Chondrocyte (in vitro differentiated cells): ENCODE measurements at places on chromosomes 11 and 22.

DNA sequence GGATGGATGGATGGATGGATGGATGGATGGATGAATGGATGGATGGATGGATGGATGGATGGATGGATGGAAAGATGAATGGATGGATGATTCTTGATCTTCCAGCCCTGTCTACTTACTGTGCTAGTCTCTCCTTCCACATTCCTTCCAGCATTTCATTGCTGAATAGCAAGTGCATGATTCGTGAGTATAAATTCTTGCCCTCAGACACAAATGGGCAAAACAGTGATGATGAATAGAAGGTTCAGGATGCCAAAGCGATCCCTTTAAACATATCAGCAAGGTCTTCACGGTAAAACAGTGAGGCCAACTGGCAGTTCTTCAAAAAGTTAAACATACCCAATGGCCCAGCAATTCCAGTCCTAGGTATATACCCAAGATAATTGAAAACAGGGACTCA, 400.2 kb downstream of the MN1 start:
- no peak for DNase-seq

DNA sequence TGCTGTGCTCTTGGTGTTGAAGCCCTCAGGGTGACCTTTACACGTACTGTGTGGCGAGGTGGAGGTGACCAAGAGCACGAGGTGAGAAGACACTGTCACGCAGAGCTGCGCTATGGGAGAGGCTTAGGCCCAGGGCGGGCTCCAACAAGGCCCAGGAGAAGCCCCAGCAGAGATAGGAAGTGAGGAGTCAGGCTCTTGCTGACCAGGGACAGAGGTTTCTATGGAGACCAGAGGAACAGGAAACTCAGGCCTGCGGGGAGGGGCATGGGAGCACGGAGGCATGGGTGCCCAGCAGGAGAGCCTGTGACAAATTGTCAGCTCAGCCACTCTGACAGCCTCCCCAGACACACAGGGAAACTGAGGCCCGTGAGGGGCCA, 15.8 kb downstream of the DGKZ start:
- no peak for DNase-seq

DNA sequence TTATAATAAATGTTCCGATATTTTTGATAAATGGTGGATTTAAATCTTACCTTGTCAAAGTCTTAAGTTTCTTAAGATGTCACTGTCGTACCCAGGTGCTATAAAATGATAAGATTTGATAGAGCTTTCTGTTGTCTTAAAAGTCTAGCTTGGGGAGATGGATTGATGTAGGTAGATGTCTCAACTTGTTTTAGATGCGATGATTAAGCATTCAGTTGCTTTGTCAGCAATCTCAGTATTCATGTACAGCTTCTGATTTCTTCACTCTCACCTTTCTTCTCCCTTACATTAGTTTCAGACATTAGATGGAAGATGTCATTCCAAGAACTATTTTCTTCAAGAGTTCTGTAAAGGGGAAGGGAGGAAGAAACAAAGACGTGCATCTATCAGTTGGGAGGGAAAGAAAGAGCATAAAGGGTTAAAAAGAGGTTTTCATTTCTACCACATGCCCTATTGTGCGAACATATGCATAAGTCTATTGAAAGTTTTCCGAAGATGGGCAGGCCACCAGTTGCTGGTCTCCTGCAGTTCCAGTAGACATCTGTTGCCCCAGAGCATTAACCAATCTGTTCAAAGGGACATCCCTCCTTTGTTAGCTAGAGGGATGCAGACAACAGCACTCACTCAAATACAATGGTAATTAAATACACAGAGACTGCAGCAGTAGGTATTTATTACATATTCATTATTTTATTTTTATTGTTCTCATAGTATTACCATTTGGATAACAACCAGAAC, 38.4 kb downstream of the ZC3H12C start:
- DNase-seq = no peak

- DNase-seq = no peak
These were observed 12.4 kb upstream of the KLHL35 start for GRCh38 chr11:75445315-75445953.

GRCh38 chr22:26241361-26241760, 72.1 kb downstream of the SEZ6L start:
- DNase-seq = no peak
